ENCODE measurements at places on chromosomes 1 and 21. TPM values are rescaled to one million over a fixed set of nuclear protein-coding genes. Genes with fewer than 3 reads are reported as not detected.
A peak's percentile ranks its signal among the peaks of the same experiment; 100 is the strongest.

The OR2T33 gene
- not detected for total RNA-seq

The GPR161 gene
- total RNA-seq: 16.5 TPM

The ZNF683 gene
- total RNA-seq: not detected

The PSMD4 gene
- 154 TPM for total RNA-seq

The TMEM54 gene
- 9.3 TPM for total RNA-seq

DNA sequence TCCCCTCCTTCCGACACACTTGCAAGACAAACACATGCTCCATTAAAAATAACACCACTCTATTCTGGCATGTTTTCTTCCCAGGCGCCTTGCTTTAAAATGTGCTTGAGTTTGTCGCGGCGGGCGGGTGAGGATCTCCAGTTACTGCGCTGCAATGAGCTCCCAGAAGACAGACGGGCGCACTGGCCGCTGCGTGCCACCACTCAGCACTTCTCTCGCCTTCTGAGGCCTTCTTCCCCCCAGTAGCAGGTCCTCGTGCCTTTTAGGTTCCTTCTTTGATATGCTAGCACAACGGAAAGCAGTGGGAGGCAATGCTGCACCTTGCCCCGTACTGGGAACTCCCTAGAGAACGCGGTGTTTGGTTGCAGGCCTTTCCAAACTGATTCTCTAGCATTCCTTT is 279.5 kb upstream of the NR5A2 start:
- no peak for DNase-seq

DNA sequence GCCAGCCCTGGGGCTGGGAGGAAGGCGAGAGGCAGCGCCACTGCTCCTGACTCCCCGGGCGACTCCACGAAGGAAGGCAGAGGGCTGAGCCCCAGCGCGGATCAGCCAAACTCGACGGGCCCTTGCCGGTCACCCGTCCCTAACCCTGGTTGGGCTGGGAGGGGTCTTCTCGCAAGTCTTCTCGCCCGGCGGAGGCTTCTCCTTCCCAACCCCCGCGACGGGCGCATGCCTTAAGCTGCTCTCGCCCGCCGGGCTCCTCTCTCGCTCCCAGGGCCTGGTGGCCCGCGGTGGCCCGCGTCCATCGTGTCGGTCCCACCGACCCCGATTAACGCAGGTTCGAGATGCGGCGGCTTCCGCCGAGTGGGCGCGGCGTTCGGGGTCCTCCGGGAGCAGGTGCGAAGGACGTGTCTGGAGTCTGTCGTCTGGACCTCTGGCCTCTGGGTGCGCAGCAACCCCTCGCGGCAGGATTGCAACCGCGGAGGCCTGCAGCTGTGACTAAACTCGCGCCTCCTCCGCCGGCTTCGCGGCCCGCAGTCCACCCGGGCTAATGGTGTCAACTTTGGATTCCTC is 29.0 kb upstream of the PPM1J start:
- DNase-seq: peak; percentile 49

DNA sequence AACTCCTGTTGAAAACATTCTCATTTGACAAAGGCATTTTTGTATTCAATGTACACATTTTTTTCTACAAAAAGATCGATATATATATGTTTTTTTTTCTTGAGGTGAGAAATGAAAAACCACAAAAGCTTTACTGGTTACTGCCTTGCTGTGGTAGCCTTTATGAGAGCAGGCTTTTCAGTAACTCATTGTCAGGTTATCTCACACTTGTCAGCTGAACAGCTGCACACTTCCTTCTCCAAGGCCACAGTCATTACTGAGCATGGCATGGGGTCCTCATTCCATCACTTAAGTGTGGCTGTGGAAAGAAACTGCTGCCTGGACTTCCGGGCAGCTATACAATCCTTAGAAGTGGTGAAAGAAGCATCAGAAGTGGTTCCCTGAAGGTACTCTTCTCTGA is 169.3 kb upstream of the ZP4 start:
- peak; percentile 36 for DNase-seq

- peak; percentile 88 for DNase-seq
These were observed 249.3 kb upstream of the DUSP10 start for GRCh38 chr1:221991221-221991620.

DNA sequence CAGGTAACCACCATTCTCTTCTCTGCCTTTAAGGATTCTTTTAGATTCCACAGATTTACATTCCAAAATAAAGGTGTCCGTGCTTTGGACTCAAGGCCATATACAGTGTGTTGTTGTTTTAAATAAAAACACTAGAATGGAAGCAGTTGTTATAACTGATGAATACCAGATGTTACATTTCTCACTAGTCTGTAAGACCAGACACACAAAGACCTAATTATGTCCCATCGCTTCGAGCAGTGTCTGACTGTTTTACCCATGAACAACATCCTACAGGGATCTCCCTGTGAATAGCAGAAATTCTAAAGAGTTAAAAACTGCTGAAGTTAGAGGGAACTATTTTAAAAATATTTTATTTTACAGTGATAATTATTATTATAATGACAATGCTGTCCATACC is 574.7 kb upstream of the ZP4 start:
- peak; percentile 50 for DNase-seq

- no peak for DNase-seq
These were observed 8.5 kb downstream of the SERINC2 start for GRCh38 chr1:31421371-31422040.

DNA sequence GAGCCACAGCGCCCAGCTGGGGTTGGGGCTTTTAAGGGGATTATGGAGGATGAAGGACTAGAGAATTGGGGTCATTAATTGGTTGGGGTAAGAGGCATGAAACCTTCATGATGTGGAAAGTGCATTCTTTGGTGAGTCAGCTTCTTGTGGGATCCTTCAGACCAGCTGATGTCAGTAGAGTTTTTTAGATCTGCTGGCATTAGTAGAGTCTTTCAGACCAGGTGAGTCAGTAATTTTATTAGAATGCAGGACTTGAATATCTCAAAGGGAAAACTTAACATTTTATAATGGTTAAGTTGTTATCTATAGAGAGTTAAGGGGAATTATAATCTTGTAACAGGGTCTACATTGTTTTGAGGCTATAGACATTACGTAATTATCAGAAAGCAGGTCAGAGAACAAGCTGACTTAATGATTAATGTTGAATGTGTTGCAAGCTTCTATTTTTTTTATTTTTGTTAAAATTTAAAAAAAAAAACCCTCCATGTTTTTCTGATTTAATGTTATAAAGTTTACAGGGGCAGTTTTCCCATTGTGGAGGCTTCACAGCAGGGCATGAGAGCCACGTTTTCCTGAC is 160.9 kb upstream of the FMN2 start:
- peak; percentile 11 for DNase-seq

- DNase-seq: peak; percentile 20
These were observed 160.6 kb downstream of the LIPI start for GRCh38 chr21:14050121-14050520.

GRCh38 chr1:154384650-154385489 is 20.3 kb upstream of the IL6R start:
- DNase-seq: no peak

GRCh38 chr1:903305-903704 is 20.4 kb upstream of the SAMD11 start:
- DNase-seq: no peak

GRCh38 chr1:164628772-164629171 is 69.8 kb downstream of the PBX1 start:
- DNase-seq: no peak
